ENCODE measurements at places on chromosomes 11 and 22.

DNA sequence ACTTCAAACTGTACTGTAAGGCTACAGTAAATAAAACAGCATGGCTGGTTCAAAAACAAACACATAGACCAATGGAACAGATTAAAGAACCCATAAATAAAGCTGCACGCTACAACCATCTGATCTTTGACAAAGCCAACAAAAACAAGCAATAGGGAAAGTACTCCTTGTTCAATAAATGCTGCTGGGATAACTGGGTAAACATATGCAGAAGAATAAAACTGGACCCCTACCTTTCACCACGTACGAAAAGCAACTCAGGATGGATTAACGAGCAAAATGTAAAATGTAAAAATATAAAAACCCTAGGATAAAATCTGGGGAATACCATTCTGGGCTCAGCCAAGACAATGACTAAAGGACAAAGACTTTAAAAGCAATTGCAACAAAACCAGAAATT, 201.8 kb upstream of the PGR start:
- no peak for DNase-seq

- DNase-seq, result no peak
These were observed 82.3 kb downstream of the PDE2A start for GRCh38 chr11:72591785-72592502.

DNA sequence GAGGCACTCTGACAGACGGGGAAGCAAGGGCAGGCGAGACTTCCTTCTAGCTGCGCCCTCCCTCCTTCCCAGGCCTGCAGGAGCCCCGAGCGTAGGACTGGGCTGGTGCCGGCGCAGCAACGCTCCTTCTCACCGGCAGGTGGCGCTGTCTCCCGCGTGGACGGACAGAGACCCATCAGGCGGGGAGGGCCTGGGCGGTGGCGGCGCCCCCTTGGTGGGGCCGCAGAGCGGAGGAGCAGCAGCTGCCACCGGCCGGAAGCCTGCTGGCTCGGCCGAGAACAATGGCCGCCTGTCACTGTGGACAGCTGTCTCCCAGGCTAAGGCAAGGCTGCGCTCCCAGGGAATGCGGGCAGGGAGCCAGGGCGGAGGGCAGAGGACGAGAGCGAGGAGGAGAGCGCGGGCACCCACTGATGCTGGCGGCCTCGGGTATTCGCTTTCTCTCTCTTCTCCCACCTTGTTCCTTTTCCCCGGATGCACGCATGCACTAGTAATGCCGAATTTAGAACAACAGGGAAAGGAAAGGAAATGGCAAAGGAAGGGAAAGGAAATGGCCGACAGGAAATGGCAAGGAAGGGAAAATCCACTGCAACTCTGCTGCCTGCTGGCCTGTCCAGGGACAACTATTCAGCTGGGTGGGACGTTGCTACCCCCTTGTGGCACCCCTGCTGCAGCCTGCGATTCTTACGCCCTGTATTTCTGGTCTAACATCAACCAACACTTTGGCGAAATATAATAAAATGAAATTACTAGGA, 14.4 kb downstream of the PPM1F start:
- DNase-seq, result peak; percentile 100

DNA sequence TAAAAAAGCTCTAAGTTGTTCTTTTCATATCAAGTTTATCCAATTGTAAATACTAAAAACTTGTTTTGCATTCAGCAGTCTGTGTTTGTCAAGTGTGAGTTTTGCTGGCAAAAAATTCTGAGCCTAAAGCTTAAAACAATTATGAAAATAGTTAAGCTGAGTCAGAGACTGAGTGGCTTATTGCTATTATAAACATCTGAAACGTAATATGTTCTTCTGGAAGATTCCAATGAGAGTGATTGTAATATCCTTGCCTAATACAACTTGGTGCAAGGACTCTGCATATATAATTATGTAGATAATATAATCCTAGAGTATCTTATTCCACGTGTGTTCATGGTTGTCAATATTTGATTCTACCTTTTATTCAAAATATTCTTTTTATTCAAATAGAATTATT, 14.1 kb upstream of the NUP50 start:
- no peak for DNase-seq

GRCh38 chr11:58927393-58928106, 11.7 kb upstream of the GLYATL1 start:
- DNase-seq, result peak; percentile 67

DNA sequence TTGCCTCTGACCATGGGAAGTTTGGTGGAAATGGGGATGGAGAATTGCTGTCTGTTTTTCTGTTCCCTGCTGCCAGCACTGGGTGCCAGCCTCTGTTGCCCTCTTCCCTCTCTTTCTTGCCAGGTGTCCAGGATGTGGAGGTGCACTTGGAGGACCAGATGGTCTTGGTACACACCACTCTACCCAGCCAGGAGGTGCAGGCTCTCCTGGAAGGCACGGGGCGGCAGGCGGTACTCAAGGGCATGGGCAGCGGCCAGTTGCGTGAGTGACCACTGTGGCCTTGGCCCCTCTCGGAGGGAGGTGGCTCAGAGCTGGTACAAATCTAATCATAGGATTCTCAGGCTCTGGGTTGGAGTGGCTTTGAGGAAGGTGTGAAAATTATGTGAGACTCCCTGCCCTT, 6.0 kb downstream of the CCS start:
- DNase-seq, result no peak

DNA sequence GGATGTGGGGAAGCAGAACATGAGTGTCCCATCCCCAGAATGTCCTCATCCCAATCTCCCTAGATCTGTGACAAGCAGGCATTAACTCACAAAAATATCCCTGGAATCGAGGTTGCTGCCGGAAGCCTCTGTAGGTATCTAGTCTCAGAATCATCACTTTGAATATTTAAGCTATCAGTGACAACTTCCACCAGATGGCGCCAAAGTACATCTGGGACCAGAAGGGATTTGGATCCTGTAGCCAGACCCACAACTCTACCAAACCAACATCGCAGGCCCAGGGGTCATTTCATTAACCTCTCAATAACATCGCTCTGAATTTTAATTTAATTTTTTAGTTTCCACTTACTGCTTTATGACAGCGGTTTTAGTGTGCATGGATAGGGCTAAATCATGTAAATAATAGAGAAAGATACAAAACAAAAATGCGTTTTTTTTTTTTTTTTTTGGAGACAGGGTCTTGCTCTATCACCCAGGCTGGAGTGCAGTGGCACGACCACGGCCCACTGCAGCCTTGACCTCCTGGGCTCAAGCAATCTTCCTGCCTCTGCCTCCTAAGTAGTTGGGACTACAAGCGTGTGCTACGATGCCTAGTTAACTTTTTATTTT, 1.1 kb upstream of the EXT2 start:
- peak; percentile 88 for DNase-seq

DNA sequence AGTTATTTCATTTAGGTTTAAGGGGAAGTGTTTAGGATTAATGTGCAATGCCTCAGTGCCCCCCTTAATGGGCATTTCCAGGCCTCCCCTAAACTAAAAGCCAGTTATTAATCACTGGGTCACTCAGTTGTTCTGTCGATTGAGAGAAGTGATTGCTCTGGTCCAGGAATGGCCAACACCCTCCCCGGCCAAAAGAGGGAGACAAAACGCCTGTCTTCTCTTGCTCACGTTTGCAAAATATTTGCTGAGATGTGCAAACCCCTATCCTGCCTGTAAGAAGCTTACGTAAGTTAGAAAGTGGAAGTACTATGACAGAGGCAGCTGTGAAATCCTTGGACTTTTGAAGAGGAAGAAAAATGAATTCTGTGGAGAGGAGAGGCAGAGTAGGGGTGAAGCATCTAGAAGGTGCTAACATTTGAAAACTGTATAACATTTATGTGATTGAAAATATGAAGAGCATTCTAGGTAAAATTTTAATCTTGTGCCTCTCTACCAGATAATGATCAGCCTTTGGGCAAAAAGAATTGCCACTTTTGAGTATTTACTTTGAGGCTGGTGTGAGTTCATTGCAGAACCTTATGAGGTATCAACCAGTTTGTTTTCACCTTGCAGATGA, 37.7 kb downstream of the NTM start:
- peak; percentile 47 for DNase-seq

- DNase-seq, result no peak
These were observed 208.3 kb downstream of the NAV2 start for GRCh38 chr11:19920982-19921381.

- DNase-seq, result no peak
These were observed 82.9 kb downstream of the PIWIL4 start for GRCh38 chr11:94649964-94650623.

DNA sequence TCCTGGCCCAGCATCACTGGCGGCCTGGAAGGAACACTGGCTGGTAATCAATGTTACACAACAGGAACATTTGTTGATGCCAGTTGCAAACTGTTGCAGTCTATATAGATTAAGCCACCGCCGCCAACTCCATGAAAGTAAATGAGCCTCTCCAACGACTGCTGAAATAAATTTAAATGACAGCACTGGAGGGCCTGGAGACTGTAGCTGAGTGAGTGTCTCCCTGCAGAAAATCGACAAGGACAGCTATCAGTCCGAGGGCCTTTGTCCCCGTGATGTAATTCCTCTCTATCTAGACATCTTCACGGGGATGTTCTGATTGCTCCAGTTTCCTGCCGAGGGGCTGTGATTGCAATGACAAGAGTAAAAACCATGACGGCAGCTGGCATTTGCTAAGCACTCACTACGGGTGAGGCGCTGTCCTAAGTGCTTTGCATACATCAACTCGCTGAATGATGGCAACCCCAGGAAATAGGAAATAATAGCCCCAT, 120.4 kb downstream of the SEZ6L start:
- DNase-seq, result no peak

- no peak for DNase-seq
These were observed 1407.6 kb upstream of the RAG2 start for GRCh38 chr11:38005597-38005996.

DNA sequence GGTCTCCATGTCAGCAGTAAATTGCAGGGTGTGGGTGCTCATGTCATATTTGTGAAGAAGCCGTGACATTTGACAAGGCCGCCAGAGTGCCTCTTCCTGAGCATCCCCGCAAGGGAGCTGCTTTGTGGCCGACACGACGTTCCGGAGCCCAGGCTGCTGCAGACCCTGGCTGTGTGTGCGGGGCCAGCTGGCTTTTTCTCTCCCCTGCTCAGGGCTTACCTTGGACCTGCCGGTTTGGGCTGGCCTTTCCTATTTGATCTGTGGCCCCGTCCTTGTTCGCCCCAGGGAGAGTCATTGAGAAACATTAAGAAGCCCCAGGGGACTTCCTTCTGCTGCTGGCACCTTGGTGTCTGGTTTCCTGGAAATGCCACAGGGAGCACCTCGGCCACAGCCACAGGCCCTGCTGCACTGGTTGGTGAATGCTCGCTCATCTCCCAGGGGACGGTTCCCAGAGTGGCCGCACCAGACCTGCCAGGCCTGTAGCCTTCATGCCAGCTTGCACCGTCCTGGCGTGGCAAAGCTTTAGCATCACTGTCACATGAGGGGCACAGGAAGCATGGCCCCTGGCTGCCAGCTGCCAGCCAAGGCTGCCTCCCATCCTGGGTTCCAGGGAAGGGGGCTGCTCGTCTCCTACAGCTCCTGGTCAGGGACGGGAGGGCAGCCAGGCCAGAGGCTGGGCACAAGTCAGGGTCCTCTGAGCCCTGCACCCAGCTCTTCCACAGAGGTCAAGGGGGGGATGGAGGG, 5.4 kb downstream of the GRK2 start:
- DNase-seq, result no peak

DNA sequence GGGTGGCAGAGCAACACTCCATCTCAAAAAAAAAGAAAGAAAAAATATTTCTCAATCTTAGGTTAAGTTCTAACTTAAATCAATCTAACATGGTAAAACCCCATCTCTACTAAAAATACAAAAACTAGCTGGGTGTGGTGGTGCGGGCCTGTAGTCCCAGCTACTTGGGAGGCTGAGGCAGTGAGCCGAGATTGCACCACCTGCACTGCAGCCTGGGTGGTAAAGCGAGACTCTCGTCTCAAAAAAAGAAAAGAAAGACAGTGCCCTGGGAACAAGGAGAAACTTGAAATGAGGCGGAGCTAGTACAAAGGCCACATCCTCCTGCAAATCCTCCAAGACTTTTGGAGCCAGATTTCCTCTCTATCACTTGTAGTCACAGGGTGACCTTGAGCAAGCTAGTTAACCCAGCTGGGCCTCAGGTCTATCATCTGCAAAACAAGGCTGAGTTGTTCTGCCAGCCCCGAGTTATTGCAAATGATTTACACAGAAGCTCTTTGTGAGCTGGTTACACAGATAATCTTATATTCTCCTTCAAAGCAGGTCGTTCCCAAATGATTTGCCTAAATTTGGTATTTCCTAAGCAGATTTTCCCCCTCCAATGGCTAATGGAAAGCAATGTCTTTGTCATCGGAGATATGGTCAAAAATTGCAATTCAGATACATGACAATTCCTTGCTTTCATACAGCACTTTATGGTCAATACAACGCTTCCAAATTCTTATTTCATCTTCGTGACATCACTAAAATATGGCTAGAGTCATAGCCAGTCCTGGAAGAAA, 1.9 kb downstream of the ANKRD54 start:
- no peak for DNase-seq

- no peak for DNase-seq
These were observed 62.6 kb upstream of the SYT13 start for GRCh38 chr11:45348729-45349128.

DNA sequence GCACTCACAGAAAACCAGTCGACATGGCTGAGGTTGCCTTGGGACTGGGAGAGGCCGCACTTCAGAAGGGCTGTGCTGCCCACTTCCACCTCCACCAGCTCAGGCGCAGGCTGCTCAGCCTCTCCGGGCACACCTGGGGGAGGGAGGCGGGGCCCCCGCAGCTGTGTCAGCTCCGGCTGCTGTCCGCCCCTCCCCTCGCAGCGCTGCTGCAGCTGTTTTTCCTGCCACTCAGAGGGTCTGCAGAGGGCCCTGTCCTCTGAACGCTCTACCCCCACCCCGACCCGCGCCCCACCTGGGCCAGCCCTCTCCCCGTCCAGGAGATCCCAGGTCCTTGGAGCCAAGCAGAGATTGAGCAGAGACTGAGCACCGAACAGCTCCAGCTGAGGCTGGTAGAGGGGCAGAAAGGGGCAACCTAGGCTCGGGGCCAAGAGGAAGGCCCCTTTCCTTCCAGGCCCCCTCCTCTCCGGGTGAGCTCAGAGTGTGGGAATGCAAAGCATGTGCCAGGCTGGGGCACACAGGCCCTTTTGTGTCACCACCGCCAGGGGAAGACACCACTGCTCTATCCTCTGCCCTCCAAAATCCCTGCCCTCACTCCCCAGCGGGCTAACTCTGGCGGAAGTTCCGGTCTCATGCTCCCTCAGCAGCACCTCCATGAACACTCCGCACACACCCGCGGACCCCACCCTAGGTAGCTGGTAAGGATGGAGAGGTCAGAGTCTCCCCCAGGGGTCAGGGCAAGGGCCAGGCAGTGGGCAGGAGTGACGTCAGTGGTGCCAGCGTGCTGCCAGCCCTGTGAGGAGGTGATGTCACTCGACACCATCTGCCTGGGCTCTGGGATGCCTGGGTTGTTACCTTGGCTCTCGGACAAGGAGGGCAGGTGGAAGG, 1.6 kb downstream of the MCAM start:
- no peak for DNase-seq

- DNase-seq, result no peak
These were observed 139.3 kb downstream of the ST3GAL4 start for GRCh38 chr11:126494831-126495230.

- DNase-seq, result no peak
These were observed 92.9 kb downstream of the MICAL3 start for GRCh38 chr22:17931400-17931825.

GRCh38 chr11:18394928-18395734, 768 bp downstream of the LDHA start:
- peak; percentile 10 for DNase-seq
